ENCODE measurements at places on chromosomes 2 and 18.
A peak's percentile ranks its signal among the peaks of the same experiment; 100 is the strongest.

- no peak for DNase-seq
Observed at GRCh38 chr2:133919285-133919684, 334.6 kb upstream of the MGAT5 start.

- no peak for DNase-seq
Observed at GRCh38 chr2:230680463-230681170, 32.0 kb upstream of the CAB39 start.

DNA sequence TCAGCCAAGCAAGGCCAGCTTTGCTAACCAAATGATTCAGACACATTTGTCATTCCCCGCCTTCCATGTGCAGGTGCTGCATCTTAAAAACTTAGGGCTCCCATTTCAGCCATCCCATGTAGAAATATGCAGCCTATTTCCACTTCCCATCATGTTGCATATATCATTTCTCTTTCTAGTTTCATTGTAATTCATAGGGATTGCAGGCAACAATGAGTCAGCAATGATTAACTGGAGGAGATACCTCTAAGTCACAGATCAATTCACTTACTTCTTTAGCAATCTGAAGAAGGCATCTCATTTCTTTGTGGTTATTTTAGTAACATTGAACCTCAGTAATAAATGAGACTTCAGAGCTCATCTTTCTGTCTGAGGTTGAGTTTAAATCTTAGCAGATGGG lies 276.1 kb upstream of the PKDCC start:
- DNase-seq: no peak

GRCh38 chr18:9771261-9771976 lies 63.3 kb downstream of the RAB31 start:
- peak; percentile 91 for DNase-seq

DNA sequence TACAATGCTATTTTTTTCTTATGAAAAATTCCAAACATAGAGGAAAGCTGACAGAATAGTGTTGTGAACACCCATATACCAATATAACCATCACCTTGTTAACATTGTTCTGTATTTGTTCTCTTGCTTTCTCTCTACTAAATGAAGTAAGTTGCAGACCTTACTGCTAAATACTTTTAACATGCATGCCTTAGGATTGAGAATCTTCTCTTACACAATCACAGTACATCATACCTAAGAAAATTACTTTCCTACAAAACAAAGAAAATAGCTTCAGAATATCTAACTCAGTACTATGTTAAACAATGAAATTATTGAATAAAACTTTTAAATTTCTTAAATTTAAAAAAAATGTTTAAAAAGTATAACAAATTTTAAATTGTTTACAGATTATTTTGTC lies 136.5 kb downstream of the UBR3 start:
- DNase-seq: no peak

GRCh38 chr2:213084261-213084660 lies 67.2 kb downstream of the IKZF2 start:
- no peak for DNase-seq

DNA sequence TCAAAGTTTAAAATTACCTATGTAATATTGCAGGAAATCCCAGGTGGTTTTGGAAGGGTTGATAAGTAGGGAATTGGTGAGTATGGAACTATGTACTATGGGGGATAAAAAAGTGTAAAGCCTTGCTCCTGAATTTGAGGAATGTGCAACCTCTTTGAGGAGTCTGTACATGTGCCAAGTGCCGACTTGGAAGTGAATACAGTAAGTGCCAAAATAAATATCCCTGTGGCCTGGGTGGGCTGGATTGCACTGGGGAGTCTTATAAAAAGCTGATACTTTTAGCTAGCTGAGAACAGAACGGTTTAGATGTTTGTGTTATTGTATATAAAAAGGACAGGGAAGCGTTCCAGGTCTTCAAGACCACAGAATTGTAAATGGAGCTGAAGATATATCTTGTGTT lies 317.1 kb upstream of the LRRTM1 start:
- no peak for DNase-seq

DNA sequence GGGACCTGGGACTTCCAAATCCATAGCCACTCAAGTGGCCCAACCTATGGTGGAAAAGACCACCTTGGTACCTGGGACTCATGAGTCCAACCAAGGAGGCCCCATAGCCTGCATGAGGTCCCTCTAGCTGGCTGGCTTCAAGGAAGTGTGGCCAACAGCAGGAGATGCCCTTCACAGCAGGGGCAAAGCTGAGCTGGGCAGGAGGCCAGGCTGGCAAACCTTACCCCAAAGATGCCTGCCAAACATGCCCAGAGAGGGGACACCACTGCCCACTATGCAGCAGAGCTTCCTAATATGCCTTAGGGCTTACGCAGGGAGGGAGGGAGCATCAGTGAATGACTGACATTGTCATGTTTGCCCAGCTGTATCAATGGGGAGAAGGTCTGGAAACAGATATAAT lies 188.0 kb upstream of the GLI2 start:
- DNase-seq: no peak

- no peak for DNase-seq
Observed at GRCh38 chr18:34543356-34543755, 166.7 kb upstream of the DTNA start.

DNA sequence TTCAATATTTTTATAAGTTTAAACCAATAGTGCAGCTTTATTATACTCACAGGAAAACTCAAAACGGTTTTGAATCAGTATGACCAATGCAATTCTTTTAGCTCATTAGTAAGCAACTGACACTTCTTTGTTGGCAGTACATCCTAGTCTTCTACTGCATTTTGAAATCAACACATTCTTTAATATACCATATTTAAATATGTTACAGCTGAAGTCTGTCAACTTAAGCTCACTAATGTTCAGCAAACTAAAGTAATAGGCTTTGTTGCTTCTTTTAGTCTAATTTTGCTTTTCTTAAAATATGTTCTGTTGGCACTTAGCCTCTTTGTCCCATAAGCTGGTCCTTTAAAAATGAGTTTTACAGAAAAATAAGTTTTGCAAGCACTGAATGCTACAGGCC lies 55.4 kb upstream of the CCBE1 start:
- DNase-seq: no peak

GRCh38 chr2:215460682-215461382 lies 25.0 kb upstream of the FN1 start:
- peak; percentile 54 for DNase-seq

DNA sequence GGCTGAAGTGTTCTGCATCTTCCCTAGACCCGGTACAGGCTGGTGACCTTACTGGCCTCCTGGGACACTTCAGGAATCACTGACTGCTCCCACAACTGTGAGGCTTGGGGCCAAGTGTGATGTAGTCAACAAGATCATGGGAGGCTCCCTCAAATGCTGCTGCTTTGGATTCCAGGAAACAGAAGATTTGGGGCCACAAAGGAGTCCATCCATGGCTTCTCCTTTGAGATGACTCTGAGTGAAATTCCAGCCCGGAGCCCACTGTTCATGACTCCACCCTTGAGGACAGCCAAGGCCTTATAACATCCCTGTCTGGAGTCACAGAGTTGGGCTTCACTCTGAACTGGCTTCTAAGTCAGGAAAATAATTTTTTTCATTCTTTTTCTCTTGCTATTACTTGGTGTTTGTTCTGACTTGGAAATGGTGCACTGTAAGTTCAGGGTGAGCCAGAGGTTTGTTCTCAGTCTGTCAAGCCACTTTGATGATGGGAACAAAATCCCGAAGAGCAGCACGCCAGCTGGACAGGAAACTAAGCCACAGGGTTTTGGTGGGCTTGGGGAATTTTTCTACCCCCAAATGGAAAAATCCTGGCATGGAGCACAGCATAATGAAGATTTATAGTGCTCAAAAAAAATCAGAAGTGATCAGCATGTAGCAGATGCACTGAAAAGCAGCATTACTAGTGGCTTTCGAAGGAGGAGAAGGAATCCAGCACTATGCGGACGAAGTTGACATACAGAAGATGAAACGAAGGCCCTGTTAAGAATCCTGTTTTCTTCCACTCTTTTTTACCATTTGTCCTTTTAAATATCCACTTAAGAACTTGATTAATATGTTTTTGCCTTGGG lies 98.1 kb upstream of the ZFP36L2 start:
- peak; percentile 49 for DNase-seq

DNA sequence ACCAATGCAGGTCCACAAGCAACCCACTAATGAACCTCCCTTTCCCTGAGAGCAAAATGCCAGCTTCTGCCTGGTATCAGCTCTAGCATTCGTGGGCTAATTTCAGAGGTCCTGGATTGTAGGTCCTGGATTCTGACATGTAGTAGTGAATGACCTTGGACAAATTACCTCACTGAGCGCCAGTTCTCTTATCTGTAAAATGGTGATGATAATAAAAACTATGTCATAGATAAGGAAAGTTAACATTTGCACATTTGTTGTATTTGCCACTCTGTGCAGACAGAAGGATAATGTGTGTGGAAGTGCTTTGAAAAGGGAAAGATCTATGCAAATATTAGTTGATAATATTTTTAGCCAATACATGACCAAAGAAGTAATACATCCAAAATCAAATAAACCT lies 4.1 kb upstream of the TET3 start:
- no peak for DNase-seq

- DNase-seq: no peak
Observed at GRCh38 chr2:60519231-60519863, 34.1 kb downstream of the BCL11A start.

DNA sequence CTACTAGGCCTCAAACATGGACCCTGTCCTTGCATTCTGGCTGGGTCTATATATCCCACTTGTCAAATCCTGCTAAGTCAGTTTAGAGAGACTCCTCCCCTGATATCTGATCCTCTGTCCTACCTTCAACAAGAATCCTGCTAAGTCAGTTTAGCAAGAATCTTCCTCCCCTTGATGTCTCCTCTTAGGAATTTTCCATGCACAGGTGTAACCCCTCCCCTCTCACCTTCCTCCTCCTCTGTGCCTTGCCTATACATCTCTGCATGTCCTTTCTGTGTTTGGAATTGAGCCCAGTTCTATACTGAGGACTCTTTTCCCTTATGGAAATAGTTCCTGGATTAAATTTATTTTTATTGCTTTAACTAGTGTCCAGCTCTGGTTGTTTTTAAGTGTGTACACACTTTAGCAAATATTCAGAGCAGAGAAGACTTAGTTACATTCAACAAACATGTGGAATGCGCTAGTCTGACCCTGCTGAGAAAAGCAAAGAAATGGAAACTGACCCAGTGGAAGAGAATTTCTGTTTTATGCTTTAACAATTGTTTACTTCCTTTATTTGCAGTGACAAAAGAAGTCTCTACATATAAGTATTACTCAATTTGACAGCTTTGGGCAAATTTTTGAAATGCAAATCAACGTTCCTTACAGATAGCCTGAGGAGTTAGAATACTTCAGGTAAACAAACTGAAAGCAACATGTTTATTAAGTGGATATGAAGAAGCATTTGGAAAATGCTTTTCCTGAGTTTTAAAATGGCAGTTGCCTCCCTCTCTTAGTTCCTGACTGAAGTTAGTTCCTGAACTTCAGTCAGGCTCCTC lies 80.6 kb downstream of the RIT2 start:
- peak; percentile 23 for DNase-seq

DNA sequence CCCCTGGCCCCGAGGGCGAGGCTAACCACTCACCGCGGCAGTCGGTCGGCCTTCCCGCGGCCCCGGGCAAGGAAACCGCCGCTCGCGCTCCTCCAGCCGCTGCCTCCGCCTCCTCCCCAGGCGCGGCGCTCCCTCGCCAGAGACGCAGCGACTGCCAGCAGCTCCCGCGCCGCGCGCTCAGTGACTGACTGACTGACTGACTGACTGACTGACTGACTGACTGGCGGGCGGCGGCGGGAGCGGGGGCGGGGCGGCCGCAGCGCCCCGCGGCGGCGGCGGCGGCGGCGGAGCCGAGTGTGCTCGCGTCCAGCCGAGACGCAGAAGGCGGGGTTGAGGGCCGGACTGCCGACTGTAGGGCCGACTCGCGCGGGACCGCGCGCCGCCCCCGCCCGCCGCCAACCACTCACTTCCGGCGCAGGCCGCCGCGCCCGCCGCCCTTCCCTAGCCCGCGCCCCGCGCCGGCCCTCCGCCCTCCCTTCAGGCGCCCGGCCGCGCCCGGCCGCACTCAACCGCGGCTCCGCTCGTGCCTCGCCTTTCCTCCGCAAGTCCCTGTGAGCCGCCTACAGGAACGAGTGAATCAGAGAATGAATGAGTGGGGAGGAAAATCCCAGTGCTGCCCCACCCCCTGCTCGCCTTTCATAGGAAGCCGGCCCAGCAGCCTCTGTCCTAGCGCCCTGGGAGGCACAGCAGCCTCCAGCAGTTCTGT lies at the start of gene RAPH1:
Gene RAPH1 (minus strand): TSS at position 224 of the 706 bp plus-strand sequence. CDS start 39,948 bp downstream, outside the sequence.
- peak; percentile 90 for DNase-seq

DNA sequence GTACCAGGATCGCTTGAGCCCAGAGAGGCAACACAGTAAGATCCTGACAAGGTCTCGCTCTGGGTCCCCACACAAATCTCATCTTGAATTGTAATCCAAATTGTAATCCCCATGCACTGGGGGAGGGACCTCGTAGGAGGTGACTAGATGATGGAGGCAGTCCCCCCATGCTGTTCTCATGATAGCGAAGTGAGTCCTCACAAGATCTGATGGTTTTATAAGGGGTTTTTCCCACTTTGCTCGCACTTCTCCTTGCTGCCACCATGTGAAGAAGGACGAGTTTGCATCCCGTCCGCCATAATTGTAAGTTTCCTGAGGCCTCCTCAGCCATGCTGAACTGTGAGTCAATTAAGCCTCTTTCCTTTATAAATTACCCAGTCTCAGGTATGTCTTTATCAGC lies 46.0 kb upstream of the SERTAD2 start:
- DNase-seq: no peak

GRCh38 chr2:161424891-161425727 lies 9.0 kb downstream of the TBR1 start:
- DNase-seq: peak; percentile 77

GRCh38 chr2:204360218-204361007 lies 184.9 kb upstream of the PARD3B start:
- no peak for DNase-seq

All from eye (tissue), 1 donor.